ENCODE measurements at places on chromosomes 1 and 21. TPM values are rescaled to one million over a fixed set of nuclear protein-coding genes. Genes with fewer than 3 reads are reported as not detected.

DNA sequence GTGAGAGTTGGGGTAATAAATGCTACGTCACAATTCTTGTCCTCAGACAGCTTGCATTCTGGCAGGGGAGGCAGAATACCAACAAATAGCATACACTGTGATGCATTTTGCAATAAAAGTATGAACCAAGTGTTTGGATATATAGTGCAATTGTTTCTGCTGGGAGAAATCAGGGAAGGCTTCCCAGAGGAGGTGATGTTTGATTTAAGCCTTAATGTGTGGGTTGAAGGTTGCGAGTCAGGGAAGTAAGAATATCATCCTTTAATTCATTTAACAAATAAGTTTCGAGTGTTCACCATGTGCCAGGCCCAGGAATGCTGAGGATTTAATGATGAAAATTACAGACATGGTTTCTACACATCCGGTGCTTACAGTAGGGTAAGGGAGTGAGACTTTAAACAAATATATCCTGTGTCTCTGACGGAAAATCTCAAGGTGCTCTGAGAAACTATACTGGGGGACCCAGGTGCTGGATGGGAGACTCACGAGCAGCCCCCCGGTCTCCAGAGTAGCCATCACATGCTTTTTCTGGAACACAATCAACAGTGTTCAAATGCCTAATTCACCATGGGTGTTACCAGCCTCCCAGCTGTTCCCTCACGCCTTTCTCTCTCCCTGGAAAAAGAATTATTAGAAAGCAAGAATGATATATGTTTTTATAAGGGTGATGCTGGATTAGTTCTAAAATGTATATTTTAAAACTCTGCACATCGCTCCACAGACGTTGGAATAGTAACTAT lies 31.7 kb downstream of the RASSF5 start:
- no peak for DNase-seq

DNA sequence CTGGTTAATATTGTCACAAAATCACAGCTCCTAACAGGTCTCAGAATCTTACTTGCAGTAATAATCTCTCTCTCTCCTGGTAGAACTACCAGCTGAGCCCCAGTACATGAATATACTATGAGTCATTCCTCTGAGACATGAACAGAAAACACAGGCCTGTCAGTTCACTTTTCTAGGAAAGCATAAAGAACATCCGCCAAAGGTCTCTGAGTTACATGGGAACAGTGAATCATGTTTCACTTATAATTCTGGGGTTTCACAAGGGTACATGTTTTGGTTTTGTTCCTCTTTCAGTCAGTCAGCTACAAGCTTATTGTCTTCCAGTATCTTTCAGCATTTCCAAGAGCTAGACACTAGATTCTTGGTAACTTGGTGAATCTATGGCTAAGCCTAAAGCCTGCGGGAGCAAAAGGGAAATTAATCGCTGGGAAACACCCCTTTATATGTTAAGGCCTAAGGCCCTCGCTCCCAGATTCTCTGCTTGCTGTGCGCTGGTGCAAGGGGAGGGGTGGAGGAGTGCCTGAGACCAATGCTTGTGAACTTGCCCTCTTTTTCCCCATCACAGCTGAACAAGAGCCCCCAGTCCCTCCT lies 31.7 kb downstream of the IFNGR2 start:
- no peak for DNase-seq

- no peak for DNase-seq
Measured at GRCh38 chr1:218671573-218671972, 326.4 kb downstream of the TGFB2 start.

DNA sequence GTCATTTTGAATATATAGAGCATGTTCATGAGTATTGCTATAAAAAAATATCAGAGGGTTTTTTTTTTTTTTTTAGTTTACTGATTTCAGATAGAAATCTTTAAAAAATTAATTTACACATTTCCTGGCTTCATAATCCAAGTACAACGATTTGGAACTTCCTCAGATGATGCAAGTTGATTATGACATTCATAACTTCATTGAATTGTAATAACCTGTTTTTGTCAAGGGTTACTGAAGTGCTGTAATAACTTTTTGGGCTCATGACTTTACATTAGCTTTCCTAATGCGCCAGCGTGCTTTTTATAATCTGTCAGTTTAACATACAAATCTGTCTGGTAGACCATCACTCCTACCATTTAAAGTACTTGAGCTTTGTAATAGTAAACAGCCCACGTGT lies 81.3 kb downstream of the SASS6 start:
- no peak for DNase-seq

GRCh38 chr1:6123083-6123482 lies 57.0 kb downstream of the CHD5 start:
- no peak for DNase-seq

- no peak for DNase-seq
Measured at GRCh38 chr1:84255582-84255981, 45.9 kb upstream of the SAMD13 start.

DNA sequence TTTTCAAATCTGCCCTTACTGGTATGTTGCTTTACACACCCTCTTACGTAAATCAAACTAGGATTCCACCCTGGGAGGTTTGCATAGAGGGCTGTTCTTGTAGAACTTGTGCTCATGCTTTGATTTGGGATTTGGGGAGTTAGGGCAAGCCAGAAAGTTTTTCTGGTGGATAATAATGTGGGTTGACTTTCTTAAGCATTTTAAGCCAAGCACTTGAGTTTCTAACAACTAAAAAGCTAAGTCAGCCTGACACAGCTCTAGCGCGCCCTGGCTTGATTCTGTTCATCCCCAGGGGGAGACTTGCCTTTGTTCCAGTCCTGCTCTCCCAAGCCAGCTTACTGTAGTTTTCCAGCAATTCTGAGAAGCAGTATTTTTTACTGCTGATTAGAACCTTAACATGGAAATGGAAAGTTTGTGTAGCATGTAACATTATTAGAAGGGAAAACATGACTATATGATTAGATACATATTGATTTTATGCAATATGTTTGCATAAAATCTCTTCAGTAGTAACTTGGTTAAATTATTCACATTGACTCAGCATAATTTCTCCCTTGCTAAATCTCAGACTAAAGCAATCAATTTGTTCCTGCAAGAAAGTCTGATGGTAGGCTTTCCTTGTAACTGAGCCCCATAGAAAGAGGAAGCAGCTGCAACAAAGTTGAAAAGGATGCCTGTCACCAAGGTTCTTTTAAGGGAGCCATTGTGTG lies 11.0 kb upstream of the PGD start:
- no peak for DNase-seq

GRCh38 chr1:32393136-32393535 lies 1.1 kb downstream of the BSDC1 start:
- DNase-seq: no peak

DNA sequence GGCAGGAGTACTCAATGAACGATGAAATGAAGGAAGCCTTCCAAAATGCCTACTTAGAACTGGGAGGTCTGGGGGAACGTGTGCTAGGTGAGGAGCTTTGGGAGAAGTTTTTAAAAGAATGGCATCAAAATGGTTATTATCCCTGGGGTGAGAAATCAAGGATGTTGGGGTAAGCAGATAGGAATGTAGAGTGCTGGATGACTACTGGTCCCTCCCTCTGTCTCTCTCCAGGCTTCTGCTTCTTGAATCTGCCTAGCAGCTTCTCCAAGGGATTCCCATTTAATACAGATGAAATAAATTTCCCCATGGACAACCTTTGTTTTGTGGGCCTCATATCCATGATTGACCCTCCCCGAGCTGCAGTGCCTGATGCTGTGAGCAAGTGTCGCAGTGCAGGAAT lies 19.0 kb upstream of the CASQ1 start:
- DNase-seq: no peak

DNA sequence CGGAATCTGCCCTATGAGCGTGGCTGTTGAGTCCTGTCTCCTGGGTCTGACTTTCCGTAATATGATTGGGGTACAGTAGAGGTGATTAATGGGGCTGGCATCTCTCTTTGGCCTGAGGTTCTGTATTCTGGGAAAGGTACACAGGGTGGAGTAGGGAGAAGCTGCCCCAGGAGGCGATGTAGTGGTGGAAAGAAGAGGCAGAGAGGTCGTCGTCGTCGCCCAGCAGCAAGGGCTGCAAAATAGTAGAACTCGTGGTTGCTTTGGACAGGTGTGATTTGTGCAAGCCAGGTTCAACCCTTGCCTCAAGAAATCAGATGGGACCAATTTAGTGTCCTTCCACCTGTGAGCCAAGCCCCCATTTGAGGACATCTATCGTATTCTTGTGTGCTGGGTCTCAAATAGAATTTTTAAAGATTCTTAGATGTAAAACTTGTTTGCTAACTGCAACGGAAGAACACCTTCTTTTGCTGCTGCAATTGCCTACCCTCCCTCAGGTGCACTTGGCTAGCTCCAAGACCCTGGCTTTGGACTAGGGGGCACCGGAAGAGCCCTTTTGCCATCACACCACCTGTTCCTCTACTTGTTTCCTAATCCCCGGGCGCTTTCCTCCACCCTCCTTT lies 1.3 kb upstream of the HMGN2 start:
- DNase-seq: no peak

GRCh38 chr1:92096317-92096716 lies 16.2 kb downstream of the BTBD8 start:
- no peak for DNase-seq

- no peak for DNase-seq
Measured at GRCh38 chr1:41496080-41497055, 11.9 kb upstream of the EDN2 start.

DNA sequence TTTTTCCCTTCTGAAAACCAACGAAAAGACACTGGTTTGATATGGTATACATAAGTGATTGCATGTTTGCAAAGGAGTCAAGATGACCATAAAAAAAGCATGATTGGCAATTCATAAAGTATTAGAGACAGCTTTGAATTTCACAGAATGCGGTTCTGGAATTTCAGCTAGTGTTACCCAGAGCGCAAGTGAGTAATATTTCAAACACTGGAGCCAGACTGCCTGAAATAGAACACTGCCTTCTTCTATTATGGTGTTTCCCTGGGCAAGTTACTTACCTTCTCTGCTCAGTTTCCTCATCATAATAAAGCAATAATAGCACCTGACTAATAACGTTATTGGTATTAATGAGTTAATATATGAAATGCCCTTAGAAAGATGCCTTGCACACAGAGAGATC lies 54.7 kb downstream of the NEGR1 start:
- no peak for DNase-seq

DNA sequence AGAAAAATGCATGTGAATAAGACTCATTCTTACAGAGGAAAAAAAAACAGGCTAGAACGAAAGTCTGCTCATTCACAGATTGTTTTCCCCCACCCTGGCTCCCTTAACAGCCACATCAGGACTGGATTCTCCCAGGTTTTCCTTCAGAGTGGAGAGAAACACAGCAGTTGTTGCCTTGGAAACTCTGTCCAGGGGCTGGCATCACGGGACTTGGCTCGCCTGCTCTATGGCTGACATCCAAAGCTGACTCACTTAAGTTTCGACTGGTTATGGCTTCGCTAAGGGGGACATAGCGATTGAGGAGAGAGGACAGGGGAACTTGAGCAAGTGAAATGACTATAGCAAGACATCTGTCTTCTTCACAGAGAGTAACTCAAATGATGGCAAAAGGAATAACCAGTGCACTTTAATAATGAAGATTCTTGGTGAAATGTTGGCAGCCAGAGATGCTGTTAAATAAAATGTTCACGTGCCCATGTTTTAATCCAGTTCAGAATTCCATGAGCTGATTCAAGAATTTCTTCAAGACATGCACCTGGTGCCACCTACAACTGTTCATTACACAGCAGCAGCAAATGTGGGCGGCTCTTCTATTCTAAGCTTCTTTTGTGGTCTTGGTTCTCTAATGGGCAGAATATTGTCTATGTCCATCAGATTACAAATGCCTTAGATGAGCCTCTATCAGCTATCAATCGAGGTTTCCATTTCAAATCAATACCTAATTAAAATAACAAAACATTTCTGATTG lies 21.8 kb downstream of the MIS18A start:
- DNase-seq: no peak

- DNase-seq: no peak
Measured at GRCh38 chr1:181659321-181659957, 176.1 kb downstream of the CACNA1E start.

RGS5 gene
- total RNA-seq: 0.12 TPM

TMPRSS2 gene
- total RNA-seq: not detected

CRABP2 gene
- 3.8 TPM for total RNA-seq

GUCA2B gene
- not detected for total RNA-seq

FCAMR gene
- total RNA-seq: not detected

OBSCN gene
- total RNA-seq: 30.0 TPM

OR2T11 gene
- total RNA-seq: not detected

LRRC71 gene
- total RNA-seq: not detected

PTPN22 gene
- total RNA-seq: 122 TPM

LRRC38 gene
- not detected for total RNA-seq

CYB561D1 gene
- 21.1 TPM for total RNA-seq

PYHIN1 gene
- 313 TPM for total RNA-seq

CCDC28B gene
- 19.8 TPM for total RNA-seq

CLCA2 gene
- not detected for total RNA-seq

MAP1LC3C gene
- total RNA-seq: not detected
